ENCODE measurements at places on chromosomes 2 and 18. TPM values are rescaled to one million over a fixed set of nuclear protein-coding genes. Genes with fewer than 3 reads are reported as not detected.

Gene RNU2-63P
- not detected for total RNA-seq

Gene IL18RAP
- total RNA-seq: not detected

Gene HOXD1
- not detected for total RNA-seq

- no peak for DNase-seq
Measured at GRCh38 chr18:48840491-48840877, 110.3 kb downstream of the SMAD7 start.

GRCh38 chr18:41244591-41245037, 710.4 kb upstream of the PIK3C3 start:
- no peak for DNase-seq

Gene MRPL33
- 8.2 TPM for total RNA-seq

DNA sequence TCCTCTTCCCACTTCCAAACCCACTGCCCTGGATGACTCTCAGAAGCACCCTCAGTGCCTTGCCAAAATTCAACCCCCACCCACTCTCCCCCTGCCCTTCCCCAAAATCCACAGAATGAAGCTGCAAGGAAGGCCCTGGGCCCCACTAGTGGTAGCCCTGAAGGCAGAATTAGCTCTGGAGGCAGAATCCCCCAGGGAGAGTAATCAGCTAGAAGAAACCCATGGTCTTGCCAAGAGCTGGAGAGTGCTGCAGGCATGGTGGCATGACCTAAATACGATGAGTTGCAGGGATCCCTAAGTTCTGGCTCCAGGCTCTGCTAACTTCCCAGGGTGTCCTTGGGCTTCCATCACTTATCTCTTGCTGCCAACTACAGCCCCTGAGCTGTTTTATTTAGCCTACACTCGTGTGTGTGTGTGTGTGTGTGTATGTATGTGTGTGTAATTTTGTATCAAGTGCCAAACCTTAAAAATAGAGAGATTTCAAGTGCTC, 7.9 kb downstream of the GAD1 start:
- DNase-seq: no peak

Gene ANKRD30B
- total RNA-seq: 0.29 TPM

Gene CAPN14
- not detected for total RNA-seq

Gene PLB1
- total RNA-seq: 5.3 TPM

- no peak for DNase-seq
Measured at GRCh38 chr2:181662287-181662686, 5.4 kb upstream of the CERKL start.

Gene ASAP2
- 32.1 TPM for total RNA-seq

Gene ATOH8
- total RNA-seq: 9.7 TPM
